ENCODE measurements at places on chromosomes 13 and 19.

DNA sequence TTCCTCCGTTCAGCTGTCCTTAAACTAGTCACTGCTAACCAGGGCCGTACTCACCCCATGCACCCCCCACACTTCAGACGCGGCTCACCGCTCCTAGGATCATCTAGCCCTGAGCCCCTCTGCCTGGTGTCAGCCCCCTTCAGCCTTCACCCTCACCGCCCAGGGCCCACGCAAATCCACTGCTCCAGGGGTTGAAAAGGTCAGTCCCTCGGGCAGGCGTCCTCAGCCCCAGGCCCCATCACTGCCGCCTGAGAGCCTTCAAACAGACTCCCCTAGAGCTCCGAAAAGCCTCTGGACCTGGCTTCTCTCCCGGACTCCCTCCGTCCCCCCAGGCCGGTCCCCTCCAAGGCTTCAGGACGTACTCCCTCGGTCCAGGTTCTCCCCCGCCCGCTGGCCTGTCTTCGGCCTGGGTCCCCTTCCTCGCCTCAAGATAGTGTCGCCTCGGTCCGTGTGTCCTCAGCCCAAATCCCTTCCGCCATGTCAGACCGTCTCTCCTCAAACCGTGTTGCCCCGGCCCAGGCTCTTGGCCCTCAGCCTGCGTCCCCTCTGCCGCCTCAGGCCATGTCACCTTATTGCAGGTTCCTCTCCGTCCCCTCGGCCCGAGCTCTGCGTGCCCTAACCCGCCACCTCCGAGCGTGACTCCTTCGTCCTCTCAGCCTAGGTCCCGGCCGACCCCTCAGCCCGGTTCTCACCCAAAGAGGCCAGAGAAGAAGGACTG is 553 bp downstream of the NAPA start:
- no peak for DNase-seq

DNA sequence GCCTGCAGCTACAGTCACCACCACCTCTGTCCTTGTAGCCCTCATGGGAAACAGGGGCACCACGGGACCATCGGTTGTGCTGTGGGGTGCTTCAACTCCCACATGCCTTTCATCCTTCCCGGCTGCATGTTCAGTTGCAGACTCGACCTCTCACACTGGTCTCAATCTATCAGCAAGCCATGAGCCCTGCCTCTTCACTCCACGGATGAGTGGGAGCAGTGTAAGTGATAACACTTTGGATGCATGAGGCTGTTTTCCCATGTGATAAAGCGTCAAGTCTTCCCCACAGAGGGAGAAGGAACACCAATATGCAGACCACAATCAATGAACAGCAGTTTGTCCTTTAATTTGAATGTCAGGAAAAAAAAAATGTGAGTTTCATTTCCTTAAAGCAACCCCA is 12.2 kb downstream of the SERP2 start:
- DNase-seq, result no peak

- no peak for DNase-seq
Measured at GRCh38 chr19:15445807-15446376, 3.9 kb downstream of the WIZ start.

DNA sequence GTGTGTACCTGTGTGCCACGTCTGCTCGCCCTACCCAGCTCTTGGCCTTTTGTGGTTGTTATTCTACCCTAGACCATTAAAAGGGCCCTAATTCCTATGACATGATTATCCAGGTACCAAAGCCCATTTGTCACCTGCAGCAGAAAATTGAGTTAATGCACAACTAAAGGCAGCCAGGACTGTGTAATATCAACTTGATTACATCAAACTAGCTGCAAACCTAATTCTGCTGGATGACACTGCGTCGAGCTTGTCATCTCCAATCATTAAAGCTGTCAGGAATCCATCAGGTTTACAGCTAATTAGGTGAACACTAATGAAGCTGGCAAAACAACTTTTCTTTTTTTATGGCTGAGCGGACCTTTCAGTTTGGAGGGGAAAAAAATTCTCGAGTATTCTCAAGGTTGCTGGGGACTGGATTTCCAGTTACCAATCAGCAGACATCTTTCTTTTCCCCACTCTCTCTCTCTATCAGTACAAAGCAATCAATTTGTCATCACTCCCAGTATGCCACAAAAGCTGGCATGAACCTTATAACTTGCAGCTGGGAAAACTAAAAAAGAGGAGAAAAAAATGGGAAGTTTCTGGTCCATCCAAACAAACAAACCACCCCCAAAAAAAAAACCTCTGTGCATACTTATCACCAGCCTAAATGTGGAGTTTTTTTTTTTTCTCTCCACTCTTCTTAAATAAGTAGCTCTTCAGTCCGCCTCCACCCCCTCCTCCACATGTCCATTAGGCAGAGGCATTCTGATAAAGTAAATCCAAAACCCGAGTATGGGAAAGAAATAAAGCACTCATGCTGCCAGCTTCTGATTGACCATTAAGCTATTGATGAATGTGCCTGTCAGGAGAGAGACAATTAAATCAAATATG is 2.8 kb downstream of the TSHZ3 start:
- DNase-seq, result no peak

DNA sequence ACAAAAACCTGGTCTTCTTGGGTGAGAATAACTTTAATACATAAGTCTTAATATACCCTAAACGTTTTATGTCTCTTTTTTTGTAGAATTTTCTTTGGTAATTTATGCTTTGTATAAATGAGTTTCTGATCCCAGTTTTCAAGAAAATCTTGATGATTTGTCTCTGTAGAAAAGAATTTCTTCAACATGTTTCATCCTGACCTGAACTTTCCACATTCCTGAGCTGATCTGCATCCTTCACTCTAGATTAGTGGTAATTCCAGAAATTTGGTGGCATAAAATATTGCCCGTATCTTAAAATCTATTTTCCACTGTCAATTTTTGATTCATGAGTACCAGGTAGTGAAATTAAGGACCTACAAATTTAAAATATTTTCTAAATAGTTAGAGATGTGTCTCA is 16.3 kb downstream of the ZNF714 start:
- peak; percentile 33 for DNase-seq

DNA sequence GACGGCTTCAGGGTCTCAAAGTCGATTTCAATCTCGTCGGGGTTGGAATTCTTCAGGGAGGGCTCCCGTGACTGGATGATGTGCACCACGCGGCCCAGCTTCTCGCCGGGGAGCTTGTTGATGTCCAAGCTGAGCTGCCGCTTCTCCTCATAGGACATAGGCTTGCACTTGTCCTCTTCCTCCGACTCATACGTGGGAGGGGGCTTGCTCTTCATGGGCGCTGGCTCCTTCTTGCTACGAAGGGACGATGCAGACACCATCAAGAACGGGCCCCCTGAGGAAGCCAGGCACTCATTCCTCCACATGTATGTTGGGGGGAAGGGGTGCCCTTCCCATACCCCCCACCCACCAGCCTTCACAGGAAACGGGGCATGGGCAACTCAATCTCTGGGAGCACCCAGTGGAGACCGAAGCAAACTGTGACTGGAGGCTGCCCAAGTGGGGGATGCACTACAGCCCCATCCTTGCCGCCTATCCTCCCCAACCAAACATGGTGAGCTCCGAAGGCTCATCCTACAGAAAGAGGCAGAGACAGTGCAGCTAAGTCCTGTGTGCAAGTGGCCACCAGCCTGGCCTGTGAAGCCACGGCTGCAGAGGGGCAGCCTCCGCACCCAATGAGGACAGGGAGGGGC is 23.2 kb upstream of the EPHX3 start:
- DNase-seq, result no peak

- DNase-seq, result peak; percentile 52
Measured at GRCh38 chr13:20197361-20197834, 4.7 kb upstream of the GJB2 start.

GRCh38 chr19:7863971-7864689 is 10.1 kb downstream of the PRR36 start:
- no peak for DNase-seq

DNA sequence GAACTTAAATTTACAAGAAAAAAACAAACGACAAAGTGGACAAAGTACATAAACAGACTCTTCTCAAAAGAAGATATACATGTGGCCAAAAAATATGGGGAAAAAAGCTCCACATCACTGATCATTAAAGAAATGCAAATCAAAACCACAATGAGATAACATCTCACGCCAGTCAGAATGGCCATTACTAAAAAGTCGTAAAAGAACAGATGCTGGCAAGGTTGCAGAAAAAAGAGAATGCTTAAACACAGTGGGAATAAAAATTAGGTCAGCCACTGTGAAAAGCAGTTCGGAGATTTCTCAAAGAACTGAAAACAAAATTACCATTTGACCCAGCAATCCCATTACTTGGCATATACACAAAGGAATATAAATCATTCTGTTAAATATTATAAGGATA is 132.7 kb downstream of the UGGT2 start:
- no peak for DNase-seq

DNA sequence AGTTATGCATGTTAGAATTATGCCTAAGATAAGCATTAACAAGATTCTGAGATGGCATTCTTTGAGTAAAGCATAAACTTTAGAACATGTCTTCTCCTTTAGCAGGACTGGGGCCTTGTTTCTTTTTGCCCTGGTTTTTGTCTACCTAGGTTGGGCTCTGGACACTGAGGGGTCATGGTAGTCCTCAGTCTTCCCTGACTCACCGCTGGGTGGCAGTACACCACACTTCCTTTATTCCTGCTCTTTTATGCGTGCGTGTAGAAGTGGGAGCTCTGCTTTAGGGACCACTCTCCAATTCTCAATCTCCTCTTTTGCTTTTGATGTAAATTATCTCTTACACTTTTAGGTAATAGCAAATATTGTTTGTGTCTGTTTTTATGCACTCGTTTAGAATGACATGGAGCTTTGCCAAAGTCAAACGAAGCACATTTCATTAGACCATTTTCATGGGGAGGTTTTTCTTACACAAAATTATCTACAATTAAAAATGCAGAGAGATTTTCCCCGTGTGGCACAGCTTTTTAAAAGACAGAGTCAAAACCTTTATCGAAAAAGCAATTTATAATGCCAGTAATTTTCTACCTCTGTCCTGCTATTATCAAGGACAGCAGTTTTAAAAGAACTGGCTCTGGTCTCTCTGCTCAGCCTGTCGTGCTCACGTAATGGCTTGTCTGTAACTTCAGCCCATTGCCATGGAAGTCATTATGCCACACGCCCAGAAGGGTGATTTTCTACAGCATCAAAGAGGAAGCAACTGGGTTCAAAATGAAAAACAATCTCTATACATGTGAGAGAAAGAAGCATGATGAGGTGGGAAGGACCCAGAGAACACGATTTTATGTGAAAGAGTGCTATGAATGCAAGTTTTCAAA is 413.9 kb downstream of the COG6 start:
- peak; percentile 75 for DNase-seq

DNA sequence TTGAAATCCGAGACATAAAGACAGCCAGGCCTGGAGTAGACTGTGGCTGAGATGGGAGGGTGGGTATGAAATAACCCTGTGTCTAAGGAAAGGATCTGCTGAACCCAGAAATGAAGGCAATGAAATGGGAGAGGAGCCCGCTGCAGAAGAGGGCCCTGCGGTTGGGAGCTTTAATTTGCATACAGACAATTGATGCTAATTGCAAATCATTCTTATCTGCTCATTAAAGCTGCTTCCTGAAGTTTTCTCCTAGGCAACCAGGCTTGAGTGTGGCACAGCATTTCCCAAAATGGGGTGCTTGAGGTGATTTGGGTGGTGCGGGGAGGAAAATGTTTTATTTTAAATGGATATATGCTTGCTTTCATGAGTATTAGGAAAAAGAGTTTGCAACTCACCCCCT is 55.4 kb downstream of the DPF1 start:
- no peak for DNase-seq

DNA sequence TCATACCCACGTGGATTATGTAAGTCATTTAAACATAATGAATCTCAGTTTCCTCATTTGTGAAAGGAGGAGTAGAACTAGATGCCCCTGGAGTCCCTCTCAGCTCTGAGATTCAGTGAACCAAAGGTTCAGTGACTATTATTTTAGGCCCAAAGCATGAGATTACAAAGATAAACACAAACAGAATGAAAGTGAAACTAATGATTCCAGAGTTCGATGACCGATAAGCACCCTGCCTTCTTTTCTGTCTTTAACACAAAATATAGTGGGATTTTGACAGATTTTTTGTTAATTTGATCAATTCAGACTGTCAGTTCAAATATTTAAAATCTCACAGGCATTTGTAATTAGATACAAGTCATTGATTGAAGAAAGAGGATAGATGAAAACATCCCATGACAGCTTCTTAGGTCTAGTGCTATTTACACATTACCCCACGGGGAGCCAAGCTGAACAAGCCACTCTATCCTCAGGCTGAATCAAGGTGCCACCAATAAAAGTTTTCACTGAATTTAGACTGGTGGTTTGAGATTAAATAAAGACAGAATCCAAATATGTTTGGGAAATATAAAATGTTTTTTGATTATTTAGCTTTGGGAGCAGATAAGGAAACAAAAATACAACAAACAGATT is 64.6 kb upstream of the RAP2A start:
- no peak for DNase-seq

DNA sequence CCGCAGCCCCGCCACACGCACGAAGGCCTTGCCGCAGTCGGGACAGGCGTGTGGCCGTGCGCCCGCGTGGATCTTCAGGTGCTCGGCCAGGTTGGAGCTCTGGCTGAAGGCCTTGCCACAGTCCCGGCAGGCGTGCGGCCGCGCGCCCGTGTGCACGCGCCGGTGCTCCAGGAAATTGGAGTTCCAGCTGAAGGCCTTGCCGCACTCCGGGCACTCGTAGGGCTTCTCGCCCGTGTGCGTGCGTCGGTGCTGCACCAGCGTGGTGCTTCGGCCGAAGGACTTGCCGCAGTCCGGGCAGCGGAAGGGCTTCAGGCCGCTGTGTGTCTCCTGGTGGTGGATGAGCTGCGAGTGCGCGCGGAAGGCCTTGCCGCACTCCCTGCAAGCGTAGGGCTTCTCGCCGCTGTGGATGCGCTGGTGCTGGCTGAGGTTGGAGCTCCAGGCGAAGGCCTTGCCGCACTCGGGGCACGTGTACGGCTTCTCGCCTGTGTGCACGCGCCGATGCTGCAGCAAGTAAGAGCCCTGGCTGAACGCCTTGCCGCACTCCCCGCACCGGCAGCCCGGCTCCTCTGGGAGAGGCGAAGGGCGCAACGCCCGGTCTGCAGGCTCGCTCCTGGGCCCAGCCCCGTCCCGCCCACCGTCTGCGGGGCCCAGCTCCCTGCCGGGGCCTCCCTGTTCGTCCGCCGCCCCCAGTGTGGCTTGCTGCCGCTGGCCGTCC is 3.6 kb upstream of the A1BG start:
- no peak for DNase-seq

GRCh38 chr13:51614350-51614786 is 30.1 kb downstream of the WDFY2 start:
- peak; percentile 32 for DNase-seq

DNA sequence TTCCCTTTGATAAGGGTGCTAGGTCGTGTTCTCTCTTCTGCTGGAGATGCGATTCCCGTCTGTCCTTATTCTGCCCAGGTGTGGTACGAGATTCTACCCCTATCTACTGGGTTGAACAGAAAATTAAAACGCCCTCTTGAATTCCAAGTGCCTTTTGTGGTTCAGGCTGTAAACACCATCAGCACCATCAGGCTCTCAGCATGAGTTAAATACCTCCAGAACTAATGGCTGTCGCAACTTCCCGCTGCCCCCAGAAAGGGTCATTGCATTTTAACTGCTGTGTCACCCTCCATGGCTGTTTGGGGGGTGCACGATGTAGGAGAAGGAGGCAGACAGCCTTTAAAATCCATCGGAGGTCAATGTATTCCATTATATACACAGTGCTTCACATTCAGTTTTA is 177.4 kb downstream of the OXGR1 start:
- DNase-seq, result no peak

GRCh38 chr13:50629497-50629896 is 214.0 kb downstream of the DLEU7 start:
- no peak for DNase-seq

GRCh38 chr19:16160943-16161560 is 12.3 kb downstream of the CIB3 start:
- no peak for DNase-seq

- no peak for DNase-seq
Measured at GRCh38 chr19:15291548-15292021, 40.8 kb downstream of the BRD4 start.

- DNase-seq, result no peak
Measured at GRCh38 chr13:27293873-27294515, 23.4 kb downstream of the RASL11A start.
